ENCODE measurements at places on chromosomes 6 and 20.

DNA sequence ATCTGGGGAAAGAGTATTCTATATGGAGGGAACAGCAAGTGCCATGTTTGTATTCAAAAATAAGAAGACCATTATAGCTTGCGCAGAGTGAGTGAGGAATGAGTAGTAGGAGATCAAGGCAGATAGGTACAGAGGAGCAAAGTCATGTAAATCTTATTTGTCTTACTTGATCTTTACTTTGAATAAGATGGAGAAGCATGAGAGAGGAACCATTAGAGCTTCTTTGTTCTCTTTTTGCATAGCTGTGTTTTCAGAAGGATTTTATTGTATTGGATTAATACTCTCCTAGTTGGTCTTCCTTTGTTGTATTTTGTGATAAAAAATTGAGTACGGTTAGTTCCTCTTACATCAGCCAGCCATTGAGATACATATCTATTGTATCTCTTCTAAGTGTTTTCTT is 88.4 kb downstream of the SCAF8 start:
- no peak for DNase-seq

GRCh38 chr20:33092361-33092760 is 12.9 kb downstream of the BPIFB4 start:
- DNase-seq = no peak

DNA sequence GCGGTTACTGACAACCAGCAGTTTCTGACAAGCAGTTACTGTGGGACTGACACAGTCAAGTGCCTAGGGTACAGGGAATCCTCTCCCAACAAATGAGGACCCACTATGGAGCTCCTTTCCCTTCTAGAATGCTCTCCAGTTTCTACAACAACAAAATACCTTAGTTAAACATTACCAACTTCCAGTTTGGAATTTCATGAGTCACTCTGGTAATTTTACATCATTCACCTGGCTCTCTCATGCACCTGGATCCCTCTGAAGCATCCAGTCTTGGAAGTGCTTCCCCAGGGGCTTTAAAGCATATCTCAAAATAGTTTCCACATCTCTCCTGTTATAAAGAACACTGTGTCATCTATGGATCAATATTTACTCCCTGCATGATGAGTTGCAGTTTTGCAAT is 286.7 kb upstream of the SPTLC3 start:
- no peak for DNase-seq

GRCh38 chr6:163718537-163718936 is 304.0 kb downstream of the QKI start:
- no peak for DNase-seq

DNA sequence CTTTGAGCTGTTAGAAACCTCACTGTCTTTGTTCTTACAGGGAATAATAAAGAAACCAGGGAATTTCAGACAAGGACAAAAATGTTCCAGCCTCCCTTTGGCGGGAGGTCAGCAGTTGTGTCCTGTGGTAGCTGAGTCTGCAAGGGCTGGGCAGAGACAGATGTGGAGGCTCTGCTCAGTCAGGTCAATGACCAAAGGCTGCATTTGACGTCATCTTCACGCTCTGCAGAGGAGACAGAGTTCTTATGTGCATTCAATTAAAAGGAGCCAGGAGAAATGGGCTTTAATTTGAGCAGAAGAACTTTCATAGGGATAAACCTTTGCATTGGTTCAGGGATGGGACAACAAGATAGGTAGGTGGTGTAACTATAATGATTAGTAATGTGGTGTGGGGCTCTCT is 45.1 kb upstream of the FOXA2 start:
- no peak for DNase-seq

GRCh38 chr6:148967541-148967956 is 220.7 kb downstream of the UST start:
- no peak for DNase-seq

DNA sequence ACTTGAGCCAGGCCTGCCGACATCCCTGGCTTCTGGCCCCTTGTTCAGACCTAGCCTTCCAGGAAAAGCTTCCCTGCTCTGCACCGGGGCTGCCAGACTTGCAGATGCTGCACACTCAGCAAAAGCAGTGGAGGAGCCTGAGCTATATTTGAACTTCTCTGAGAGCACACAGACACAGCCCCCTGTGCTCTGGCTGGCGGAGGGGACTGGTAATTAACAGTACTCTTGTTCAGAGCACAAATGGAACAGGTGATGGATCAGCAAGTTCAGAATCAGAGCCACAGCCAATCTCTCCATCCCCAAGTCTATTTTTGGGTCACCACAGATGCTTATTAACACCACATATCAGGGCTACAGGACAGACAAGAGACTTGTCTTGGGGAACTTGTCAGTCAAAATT is 27.6 kb upstream of the RIMS4 start:
- DNase-seq = no peak

GRCh38 chr6:132005178-132005577 is 54.0 kb upstream of the CCN2 start:
- no peak for DNase-seq

DNA sequence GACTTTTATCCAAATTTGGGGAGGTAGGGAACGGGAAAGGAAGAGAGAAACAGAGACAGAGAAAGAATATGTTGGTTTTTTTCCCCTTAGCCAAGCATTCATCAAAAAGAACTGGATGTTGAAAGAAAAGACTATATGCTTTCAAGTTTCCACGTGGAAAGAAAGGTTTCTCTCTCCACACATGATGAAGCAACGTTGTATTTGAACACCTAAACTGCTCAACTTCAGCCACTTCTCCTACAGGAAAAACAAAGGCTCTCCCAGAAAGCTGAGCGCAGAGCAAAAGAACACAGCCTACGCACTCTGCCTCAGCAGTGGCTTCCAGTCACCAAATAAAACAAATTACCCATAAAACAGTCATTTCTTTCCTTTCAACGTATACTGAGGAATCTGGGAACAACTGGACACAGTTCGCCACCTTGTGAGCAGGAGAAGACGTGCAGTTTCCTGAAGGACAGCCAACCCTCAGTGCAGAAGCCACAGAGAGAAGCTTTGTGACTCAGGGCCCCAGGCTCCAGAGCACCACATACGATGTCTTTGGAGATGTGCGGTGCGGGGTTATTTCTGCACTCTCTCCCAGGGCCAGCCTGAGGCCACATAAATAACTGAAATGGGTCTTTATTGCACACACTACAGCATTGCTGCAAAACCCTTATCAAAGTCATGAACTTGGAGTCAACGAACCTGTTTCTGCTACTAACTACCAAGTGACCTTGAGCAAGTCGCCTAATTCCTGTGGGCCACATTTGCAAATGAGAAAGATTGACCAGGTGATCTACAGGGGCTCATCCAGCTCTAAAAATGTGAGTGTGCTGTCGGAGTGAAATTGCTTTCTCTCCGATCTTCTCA is 10.1 kb downstream of the IL17F start:
- peak; percentile 52 for DNase-seq

- peak; percentile 85 for DNase-seq
These were observed 5.5 kb downstream of the MDGA1 start for GRCh38 chr6:37691904-37692806.

DNA sequence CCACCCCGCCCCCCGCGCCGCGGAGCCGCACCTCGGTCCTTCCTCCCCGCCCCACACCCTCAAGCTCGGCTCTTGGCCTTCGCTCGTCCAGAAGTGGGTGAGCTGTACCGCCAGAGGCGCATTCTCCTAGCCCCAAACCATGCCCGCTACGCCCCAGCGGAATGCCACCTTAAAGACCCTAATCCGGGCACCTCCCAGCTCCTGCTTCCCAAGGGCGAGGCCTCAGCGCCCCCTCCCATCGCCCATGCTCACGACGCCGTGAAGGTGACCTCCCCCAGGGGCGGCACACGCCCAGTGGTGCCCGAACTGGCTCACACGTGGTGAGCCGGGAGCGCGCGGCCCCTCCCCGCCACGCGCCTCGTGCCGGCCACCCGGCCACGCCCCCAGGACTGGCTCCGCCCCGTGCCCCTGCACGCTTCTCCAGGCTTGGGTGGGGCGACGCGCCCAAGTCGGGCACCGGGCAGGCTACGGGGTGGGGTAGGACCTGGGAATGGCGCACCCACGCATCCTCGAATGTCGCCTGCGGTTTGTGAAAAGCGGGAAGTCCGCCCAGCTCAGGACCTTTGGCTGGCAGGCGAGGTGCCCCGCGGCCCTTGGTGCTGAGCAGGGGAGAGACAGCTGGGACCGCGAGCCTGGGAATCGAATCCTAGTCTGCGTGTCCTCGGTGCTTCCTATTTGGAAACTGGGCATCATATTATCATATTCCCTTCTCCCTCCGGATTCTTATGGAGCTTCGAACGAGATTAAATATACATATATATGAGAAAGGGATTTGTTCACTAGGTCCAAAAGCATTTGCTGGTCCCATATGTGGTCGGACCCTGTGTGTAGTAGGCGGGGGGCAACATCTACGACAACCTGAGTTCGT is 941 bp upstream of the SOX12 start:
- DNase-seq = peak; percentile 90

- peak; percentile 31 for DNase-seq
These were observed 12.2 kb upstream of the SLC17A2 start for GRCh38 chr6:25942561-25943147.

DNA sequence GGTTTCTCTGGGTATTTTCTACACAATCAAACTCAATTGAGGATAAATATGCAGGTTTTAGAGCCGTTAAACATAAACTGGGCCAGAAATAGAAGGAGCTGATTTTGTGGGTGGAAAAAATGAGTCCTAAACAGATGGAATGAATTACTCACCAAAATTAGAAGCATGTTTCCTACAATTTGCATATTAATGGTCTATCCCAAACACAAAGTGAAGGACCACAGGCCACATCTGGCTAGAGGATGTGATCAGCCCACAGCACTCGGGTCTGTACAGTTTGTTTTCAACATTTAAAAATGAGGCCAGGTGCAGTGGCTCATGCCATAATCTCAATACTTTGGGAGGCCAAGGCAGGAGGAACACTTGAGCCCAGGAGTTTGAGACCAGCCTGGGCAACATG is 296.3 kb downstream of the PREX1 start:
- DNase-seq = no peak

DNA sequence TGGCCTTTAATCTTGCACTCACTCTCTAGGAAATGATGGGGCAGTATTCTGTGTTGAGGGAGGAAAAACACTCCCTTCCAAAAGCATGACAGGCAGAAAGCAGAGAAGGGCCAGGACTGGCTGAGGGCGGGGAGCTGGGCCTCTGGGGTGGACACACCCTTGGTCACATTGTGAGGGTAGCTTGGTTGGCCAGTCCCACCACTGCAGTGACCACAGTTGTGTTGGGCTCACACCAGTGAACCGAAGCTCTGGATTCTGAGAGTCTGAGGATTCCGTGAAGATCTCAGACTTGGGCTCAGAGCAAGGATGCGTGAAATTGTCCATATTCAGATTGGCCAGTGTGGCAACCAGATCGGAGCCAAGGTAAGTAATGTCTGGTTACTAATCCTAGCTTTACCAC is at the start of gene TUBB1:
Gene TUBB1, plus strand, starts transcription at position 213 of the 400 bp plus-strand sequence. Its CDS starts 94 bp downstream, at position 307.
- no peak for DNase-seq

GRCh38 chr6:21245488-21245887 is 348.1 kb upstream of the SOX4 start:
- no peak for DNase-seq

DNA sequence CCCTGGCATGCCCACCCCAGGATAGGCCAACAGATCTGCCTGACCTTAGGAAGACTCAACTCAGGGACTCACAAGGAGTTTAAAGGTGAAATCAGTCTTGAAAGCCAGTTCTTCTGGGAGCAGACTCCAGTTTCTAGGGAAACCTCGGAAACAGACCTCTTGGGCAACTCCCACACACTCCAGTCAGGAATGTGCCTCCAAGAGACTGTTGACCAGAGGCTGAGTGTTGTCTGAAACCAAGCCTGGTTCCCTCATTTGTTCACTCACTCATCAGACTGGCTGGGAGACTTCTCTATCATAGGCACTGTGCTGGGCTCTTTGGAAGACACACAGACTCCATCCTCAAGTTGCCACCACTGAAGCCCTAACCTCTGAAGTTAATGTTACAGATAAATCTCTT is 1.8 kb downstream of the TREM1 start:
- DNase-seq = no peak

DNA sequence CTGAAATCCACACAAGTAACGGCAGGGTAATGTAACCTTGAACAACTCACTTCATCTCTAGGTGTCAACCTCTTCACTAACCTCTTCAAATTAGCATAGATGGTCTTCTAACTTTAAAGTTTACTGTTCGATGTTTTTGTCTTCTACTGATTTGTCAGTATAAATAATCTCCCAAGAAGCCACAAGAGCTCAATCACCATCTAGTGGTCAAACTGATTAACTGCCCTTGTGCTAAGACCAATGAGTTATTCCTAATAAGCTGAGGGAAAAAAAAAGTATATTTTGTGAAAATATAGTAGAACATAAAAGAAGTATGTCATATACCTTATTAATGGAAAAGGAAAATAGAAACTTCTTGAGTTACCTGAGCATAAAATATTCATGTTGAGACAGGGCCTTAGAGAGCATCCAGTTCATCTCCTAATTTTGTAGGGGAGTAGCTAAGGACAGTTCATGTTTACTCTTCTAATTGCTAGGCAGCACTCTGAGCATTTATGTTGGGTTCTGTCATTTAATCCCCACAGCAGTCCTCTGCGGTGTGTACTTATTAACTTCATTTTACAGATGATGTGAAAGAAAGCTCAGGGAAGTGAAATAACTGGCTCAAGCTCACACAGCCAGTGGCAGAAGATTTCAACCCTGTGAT is 317.1 kb downstream of the ESR1 start:
- peak; percentile 54 for DNase-seq

DNA sequence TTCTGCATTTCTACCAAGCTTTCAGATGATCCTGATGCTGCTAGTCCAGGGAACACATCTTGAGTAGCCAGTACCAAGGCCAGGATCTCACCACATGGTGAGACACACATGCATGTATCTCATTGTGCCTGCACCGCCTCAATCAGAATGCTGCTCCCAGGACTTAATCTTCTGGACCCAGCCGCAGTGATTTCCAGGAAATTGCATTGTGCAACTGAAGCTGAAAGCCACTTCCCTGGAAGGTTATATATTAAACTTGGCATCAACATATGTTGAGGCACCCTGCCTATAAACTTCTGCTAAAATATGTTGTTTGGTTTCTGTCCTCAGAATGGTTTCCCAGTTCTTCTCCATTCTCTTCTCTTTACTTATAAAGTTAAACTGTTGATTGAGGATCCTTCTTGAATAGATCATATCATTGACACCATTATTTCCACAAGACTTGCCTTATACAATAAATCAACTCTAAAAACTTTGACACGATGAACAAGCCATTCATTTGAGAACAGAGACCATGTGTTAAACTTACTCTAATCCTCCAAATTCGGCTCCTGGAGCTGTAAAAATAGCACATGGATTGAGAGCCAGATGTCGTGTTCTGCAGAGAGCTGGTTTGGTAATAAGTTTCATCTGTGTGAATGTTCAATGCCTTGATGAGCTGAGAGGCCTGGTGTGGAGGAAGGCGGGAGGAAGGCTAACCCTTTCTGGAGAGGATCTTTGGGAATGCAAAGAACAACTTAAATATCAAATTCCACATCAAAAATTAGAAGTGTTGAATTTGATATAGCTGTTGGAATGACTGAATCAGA is 65.0 kb upstream of the PCSK2 start:
- no peak for DNase-seq

- no peak for DNase-seq
These were observed 724.6 kb downstream of the UTRN start for GRCh38 chr6:145009711-145010110.

DNA sequence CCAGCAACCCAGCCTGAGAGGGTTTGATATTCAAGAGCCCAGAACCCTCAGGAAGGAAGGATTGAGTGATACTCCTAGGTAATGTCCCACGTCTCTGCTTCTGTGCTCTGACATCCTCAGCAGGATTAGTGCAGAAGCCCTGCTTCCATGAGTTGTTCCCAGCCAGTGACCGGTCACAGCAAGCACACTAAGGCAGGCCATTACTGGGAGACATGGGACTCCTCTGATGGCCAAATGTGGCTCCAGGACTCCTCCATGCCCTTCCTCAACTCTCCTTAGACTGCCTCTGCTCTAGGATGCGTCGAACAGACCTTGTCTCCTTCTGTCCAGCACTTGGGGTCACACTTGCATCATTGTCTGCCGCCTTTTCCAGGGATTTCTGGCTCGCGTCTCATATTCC is 7.6 kb downstream of the HLA-A start:
- DNase-seq = no peak

Measured in GM10248 (cell line).